Upper lobe of left lung (tissue), 6 donors: ENCODE measurements at places on chromosomes 7 and 10. TPM values are rescaled to one million over a fixed set of nuclear protein-coding genes. Genes with fewer than 3 reads are reported as not detected.

The EVX1 gene
- total RNA-seq = not detected

The PDLIM1 gene
- 205 TPM for total RNA-seq

The MACROH2A2 gene
- 7.0 TPM for total RNA-seq

The HYAL4 gene
- not detected for total RNA-seq

The AGAP9 gene
- 4.5 TPM for total RNA-seq

The EPO gene
- total RNA-seq = not detected

The CYP2C19 gene
- total RNA-seq = 0.20 TPM

The SLC39A12 gene
- 0.17 TPM for total RNA-seq

The DRGX gene
- not detected for total RNA-seq

The AASS gene
- total RNA-seq = 122 TPM

The HOXA6 gene
- total RNA-seq = not detected

The EEPD1 gene
- total RNA-seq = 8.0 TPM

The CFAP69 gene
- 3.4 TPM for total RNA-seq

The BRI3 gene
- 113 TPM for total RNA-seq

The BICC1 gene
- total RNA-seq = 10.5 TPM

The VPS50 gene
- total RNA-seq = 20.7 TPM

The POU6F2 gene
- total RNA-seq = not detected

The PPRC1 gene
- total RNA-seq = 42.3 TPM

The MYL10 gene
- not detected for total RNA-seq
